DMS 273 treated with DMSO at 0.1 percent for 48 hours (cell line): ENCODE measurements at places on chromosomes 6 and 20.
A peak's percentile ranks its signal among the peaks of the same experiment; 100 is the strongest.

DNA sequence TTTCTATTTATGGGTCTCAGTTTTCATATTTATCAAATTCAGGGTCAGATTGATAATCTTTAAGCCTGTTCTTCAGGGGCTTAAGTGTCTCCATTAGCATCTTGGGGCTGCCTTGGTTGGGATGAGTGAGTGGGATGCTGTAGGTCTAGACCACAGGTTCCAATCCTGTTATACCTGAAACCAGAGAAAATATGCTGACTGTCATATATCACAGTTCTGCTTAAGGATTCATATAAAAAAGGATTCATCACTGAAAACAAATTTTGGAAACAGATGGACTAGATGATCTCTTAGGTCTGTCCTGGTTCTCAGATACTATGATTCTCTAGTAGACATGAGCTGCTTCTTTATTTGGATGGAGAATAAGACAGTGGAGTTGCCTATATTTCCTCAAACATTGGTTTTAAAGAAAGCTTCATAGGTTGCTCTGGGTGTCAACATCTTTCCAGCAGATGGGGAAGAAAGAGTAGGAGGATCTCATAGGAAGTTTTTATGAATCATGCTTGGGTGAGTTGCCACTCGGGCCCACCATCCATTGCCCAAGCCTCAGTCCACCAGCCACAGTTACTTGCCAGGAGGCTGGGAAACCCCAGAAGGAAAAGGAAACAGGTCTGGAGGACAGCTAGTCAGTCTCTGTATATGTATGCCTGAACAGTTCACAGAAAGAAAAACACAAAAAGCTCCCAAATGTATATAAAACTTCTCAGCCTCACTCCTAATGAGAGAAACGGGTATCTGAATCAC is 42.9 kb upstream of the MAP7 start:
- no peak for DNase-seq

GRCh38 chr6:3566812-3567211 is 110.0 kb upstream of the SLC22A23 start:
- no peak for DNase-seq

GRCh38 chr6:73377225-73377624 is 7.5 kb upstream of the OOEP start:
- DNase-seq = no peak

- no peak for DNase-seq
Measured at GRCh38 chr6:125802943-125803377, 12.2 kb downstream of the NCOA7 start.

DNA sequence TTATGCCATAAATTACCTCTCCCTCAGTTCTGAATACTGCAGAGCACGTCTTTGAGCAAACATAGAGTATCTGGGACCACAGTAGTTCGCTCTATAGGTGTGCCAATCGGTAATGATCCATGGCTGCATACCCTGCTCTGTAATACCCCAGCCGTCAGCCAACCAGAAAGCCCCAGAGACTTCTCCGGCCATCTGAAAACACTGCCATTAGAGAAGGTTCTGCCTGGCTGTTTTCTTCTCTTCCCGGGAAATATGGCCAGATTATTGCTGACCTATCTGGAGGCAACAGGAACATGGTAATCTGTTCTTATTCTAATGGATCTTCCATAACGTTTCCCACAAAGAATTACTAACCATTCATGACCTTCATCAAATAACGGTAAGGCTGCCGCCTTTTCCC is 139.9 kb downstream of the RPS12 start:
- no peak for DNase-seq

GRCh38 chr6:73028124-73028766 is 197.1 kb downstream of the KHDC1L start:
- no peak for DNase-seq

DNA sequence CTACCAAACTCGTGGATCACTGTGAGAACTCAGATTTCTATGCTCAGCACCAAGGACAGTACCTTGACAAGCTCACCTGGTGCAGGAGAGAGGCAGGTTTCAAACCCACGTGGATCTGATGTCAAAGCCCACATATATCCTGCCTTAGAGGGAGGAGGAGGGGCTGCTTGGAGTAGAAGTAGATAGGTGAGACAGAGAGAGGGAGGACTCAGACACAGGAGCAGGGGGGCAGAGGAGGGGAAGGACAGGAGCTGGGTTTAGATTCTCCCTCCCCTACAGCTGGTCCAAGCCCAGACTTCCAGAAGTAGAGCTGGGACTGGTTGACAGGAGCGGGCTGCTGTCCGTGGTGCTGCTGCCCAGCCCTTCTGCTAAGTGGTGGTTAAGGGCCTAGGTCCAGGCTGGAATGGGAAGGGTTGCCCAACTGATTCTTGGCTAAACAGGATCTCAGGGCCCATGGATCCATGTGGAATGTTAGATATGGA is 77.5 kb downstream of the CDH22 start:
- DNase-seq = no peak

DNA sequence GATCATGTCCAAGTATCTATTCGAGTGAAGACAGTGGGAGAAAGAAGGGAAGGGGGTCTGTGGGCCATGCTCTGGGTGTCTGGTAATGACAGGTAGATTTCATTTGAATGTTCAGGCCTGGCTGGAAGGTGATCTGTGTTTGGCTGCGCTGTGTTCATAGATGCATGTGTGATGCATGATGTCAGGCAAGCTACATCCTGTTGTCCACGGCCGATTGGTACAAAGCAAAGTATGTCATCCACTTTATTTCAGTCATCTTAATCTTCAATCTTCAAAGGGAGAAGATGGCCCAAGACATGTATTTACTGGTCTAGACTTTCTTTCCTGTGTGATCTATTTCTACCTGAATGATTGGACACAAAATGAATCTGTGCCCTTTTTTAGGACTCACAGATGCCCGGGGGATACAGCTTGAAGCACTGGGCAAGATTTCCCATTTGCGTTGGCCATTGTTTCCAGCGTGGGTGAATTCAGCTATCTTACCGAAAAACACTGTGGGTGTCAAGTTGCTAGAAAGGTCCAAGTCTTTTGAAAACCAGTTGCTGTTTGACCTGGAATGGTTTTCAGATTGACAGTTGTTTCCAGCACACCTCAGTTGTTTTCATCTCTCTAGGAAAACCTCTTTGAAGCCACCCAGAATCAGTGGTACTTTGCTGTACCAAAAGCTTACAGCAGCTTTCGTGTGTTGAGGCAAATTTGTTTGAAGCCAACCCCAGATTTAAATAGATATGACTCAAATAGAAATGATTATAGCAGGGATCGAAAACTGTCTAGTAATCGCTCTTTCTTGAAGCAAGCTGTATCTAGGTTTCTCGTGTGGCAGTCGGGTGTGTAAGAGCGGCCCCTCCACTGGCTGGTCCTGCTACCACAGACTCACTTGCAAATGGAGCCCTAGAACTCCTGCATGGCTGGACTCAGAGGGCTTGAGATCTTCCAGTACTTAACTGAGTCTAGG is 27.2 kb downstream of the DUSP22 start:
- DNase-seq = no peak

- DNase-seq = no peak
Measured at GRCh38 chr20:11219192-11219591, 545.4 kb upstream of the JAG1 start.

GRCh38 chr20:36504295-36504694 is 37.0 kb upstream of the MYL9 start:
- DNase-seq = no peak

GRCh38 chr6:21634582-21634981 is 41.0 kb downstream of the SOX4 start:
- DNase-seq = no peak

DNA sequence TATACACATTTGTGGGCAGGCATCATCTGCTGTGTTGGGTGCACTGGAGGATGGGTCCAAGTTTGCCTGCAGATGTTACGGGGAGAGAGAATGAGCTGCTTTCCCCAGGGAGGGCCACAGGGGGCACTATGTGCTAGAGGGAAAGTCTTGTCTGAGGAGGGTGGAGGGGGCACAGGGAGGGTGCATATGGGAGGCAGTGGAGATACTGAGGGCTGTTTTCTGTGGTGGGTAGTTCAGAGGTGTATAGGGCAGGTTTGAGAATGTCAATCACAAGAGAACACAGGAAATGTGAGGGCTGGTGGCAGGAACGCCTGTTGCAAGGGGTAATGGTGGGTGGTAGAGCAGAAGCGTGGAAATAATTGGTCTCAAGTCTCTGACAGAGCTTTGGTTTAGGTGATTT is 7.7 kb upstream of the PTPRA start:
- DNase-seq = no peak

DNA sequence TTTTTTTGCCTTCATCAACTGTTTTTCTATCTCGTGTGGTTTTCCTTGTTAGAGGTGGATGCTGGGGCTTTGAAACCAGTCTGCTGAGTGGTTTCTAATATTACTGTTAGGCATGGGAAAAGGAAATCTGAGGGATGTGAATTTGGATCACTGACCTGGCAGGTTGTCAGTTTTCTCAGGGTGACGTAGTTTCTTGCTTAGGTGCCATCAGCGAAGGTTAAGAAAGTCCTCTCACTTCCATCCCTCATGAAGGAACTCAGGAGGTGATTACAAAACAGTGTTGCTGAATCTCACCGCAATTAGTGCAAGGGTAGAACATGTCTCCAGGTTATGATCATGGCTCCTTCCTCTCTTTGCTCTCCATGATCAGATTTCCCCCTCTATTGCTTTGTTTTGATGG is 135.9 kb downstream of the SOX4 start:
- DNase-seq = no peak

- DNase-seq = peak; percentile 30
Measured at GRCh38 chr20:37907677-37908401, 4.9 kb downstream of the VSTM2L start.

DNA sequence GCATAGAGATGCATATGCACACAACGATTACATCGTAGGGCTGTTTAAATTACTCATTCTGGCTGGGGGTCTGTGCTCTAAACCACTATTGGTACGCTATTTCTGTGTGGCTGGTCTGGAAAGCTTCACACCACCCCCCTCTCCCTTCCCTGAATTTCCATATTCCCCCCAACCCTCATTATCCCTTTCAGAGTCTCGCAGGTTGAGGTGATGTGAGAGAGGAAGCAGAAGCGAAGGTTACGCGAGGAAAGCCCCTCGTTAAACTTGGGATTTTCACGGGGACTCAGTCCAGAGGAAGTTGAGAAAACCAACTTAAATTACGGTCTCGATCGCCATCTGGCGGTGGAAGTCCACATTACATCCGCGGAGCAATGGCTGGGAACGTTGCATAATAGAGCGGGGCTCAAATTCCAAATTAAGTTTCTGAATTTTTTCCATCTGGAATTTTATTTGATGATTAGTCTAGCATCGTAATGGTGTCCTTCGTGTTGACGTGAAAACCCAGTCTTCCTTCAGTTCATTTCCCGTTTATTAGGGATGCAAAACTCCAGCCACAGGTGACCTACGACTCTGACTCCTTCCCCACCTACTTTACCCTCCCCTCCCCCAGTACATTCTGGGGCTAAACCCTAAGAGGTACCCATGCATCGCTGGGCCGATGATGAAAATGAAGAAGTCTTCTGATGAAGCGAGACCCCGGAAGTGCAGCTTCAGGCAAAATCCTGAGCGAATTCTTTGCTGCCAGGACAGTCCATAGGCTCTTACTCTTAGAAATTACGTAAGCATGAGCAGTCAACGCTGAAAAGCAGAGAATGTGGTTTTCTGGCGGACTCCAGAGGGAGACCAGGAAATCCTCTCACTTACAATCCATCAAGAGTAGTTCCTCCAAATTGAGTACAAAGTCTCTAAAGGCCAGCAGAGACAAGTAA is 19.7 kb downstream of the HLA-DOB start:
- peak; percentile 11 for DNase-seq

- DNase-seq = no peak
Measured at GRCh38 chr20:24422091-24422760, 47.2 kb upstream of the SYNDIG1 start.

GRCh38 chr20:24027229-24027628 is 38.6 kb upstream of the GGTLC1 start:
- DNase-seq = no peak

DNA sequence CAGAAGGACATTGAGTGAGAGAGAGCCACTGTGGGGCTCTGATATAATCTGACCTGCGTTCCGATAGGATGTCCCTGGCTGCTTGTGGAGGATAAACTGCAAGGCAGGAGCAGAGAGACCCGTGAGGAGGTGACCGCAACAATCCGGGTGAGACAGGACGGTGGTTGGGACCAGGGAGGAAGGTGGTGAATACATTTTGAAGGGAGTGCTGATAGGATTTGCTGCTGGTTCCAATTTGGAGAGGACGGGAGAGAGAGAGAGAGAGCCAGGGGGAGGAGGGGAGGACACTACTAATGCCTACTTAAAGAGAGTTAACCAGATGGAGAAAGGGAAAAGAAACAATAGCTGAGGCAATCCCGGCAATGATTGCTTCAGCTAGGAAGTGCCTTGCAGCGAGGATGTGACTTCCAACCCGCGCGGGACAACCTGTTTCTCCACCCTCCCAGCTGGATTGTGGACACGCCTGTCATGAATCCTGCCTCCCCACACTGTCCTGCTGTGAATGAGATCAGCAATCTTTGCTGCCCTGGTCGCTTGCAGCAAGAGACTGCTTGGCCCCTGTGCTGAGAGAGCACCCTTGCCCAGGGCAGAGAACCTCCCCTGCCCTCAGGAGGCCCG is 199.0 kb upstream of the KCNG1 start:
- DNase-seq = no peak

DNA sequence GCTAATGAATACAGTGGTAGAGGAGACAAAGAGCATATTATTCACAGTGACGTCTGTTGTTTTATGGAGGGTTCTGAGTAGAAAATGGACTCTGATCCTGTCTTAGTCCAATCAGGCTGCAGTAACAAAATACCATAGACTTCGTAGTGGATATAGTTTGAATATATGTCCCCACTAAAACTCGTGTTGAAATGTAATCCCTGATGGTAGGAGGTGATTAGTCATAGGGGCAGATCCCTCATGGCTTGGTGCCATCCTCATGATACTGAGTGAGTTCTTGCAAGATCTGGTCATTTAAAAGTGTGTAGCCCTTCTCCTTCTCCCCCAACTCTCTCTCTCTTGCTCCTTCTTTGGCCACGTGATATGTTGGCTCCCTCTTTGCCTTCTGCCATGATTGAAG is 82.5 kb downstream of the CD83 start:
- DNase-seq = no peak

- DNase-seq = no peak
Measured at GRCh38 chr20:51084593-51085377, 61.9 kb upstream of the KCNG1 start.

GRCh38 chr6:160305926-160306713 is 42.1 kb upstream of the SLC22A3 start:
- DNase-seq = no peak

DNA sequence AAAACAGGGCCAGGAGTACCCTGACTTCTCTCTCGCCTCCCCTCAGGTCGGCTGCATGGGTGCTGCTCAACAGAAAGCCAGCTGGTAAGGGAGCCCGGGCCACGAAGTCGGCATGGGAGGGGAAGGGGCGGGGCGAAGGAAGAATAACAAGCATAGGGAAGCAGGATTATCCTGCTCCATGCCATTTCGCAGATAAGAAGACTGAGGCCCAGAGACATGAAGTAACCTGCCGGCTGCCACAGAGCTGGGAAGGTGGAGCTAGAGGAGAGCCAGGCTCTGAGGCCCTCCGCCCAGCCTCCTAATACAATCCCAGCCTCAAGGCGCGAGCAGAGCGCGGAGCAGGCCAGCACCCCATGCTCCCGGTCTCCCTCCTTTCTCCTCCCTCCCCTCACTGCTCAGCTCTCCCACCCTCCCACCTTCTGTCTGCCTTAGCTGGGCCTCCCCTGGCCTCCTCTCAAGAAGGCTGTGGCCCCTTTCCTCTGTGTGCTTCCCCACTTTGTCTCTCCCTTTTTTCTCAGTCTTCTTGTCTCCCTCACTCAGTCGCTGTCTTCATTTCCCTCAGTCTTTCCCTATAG is 13.2 kb upstream of the HMGA1 start:
- no peak for DNase-seq

- no peak for DNase-seq
Measured at GRCh38 chr6:125640441-125641150, 108.8 kb upstream of the HEY2 start.
